ENCODE measurements at places on chromosomes 4 and X. TPM values are rescaled to one million over a fixed set of nuclear protein-coding genes. Genes with fewer than 3 reads are reported as not detected.

DNA sequence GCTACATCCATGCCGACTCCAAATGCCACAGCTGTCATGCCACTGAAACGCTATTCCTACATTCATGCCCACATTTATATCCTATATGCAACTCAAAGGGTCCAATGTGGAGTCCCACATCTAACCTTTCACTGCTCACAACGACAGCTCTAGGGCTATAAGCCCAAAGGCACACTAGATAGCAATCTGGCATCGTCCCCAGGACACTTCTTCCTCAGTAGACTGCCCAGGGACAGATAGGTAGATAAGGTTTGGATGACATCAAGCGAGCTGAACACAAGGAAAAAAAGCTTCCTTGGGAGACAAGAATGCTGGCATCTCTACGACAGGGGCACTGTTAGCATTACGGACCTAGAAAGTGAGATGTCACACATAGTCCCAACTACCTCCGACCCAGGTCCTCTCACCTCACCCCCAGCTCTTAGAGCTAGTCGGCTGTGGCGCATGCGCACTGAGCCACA lies 685 bp downstream of the RAB9B start:
- peak overlapping the region; percentile 90 for H3K27ac ChIP-seq
- DNase-seq: no peak
- H3K4me1 ChIP-seq: peaks cover 16% of the 10 kb centered on the region
- no peaks in the 10 kb centered on the region for H3K36me3 ChIP-seq
- peak overlapping the region; percentile 67 for H3K4me3 ChIP-seq

- no peaks in the 10 kb centered on the region for H3K27me3 ChIP-seq
- no peak for DNase-seq
These were observed 156.3 kb upstream of the RAI2 start for GRCh38 chrX:18017411-18017810.

GRCh38 chr4:4842476-4843441 lies 16.7 kb upstream of the MSX1 start:
- no peaks in the 10 kb centered on the region for H3K36me3 ChIP-seq
- no peak overlapping the region for H3K4me3 ChIP-seq
- H3K27me3 ChIP-seq: no peaks in the 10 kb centered on the region

- no peak for DNase-seq
- peaks cover 66% of the 10 kb centered on the region for H3K36me3 ChIP-seq
- peaks cover 20% of the 10 kb centered on the region for H3K4me1 ChIP-seq
- no peak overlapping the region for H3K27ac ChIP-seq
- H3K27me3 ChIP-seq: no peaks in the 10 kb centered on the region
These were observed 86.7 kb downstream of the PTTG2 start for GRCh38 chr4:38046727-38047489.

- H3K27me3 ChIP-seq: no peaks in the 10 kb centered on the region
- H3K36me3 ChIP-seq: peaks cover 13% of the 10 kb centered on the region
- no peak overlapping the region for H3K4me3 ChIP-seq
- no peak for DNase-seq
- H3K4me1 ChIP-seq: no peaks in the 10 kb centered on the region
These were observed 12.3 kb downstream of the ZNF182 start for GRCh38 chrX:47991263-47992094.

- no peak overlapping the region for H3K4me3 ChIP-seq
- H3K27me3 ChIP-seq: no peaks in the 10 kb centered on the region
- H3K4me1 ChIP-seq: peaks cover 7% of the 10 kb centered on the region
- DNase-seq: no peak
These were observed 2.7 kb downstream of the HPSE start for GRCh38 chr4:83331956-83332355.

GRCh38 chr4:15291122-15291521 lies 136.7 kb upstream of the C1QTNF7 start:
- H3K27ac ChIP-seq: no peak overlapping the region
- no peak overlapping the region for H3K4me3 ChIP-seq
- DNase-seq: no peak
- H3K27me3 ChIP-seq: no peaks in the 10 kb centered on the region
- H3K36me3 ChIP-seq: no peaks in the 10 kb centered on the region

The SMIM31 gene
- not detected for total RNA-seq

The SSX4 gene
- total RNA-seq: not detected

The CORIN gene
- total RNA-seq: 2.4 TPM

The CXCL11 gene
- not detected for total RNA-seq

The MAGEA2B gene
- not detected for total RNA-seq

The CYTL1 gene
- total RNA-seq: 2.0 TPM

The RIBC1 gene
- 0.40 TPM for total RNA-seq

Measured in esophagus muscularis mucosa (tissue), 4 donors.